ENCODE measurements at places on chromosomes 3 and 15. TPM values are rescaled to one million over a fixed set of nuclear protein-coding genes. Genes with fewer than 3 reads are reported as not detected.

The LRRC31 gene
- not detected for total RNA-seq

DNA sequence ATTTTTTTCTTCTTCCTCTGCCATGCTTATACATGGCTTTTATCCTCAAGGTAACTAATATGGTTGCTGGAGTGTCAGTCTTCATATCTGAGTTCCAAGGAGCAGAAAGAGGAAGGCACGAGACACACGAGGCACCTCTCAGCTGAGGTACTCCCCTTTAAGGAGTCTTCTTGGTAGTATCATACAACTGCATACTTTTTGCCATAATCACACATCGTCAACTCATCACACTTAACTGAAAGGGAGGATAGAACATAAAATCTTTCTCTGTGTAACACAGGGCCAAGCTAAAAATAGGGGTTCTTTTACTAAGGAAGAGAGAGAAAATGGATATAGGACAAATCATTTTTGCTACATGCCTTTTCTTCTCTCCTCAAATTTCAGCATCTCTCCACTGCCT, 104.2 kb downstream of the OXSM start:
- no peak for DNase-seq
- H3K27me3 ChIP-seq = no peaks in the 10 kb centered on the region
- H3K27ac ChIP-seq = no peak overlapping the region
- no peak overlapping the region for H3K4me3 ChIP-seq
- H3K4me1 ChIP-seq = no peaks in the 10 kb centered on the region
- H3K36me3 ChIP-seq = no peaks in the 10 kb centered on the region

GRCh38 chr3:30628901-30629590, 22.6 kb downstream of the TGFBR2 start:
- H3K27me3 ChIP-seq = no peaks in the 10 kb centered on the region
- peak; percentile 49 for DNase-seq

The CLDN18 gene
- not detected for total RNA-seq

- H3K4me1 ChIP-seq = peaks cover 48% of the 10 kb centered on the region
- H3K27ac ChIP-seq = peak overlapping the region; percentile 67
- DNase-seq = peak; percentile 64
- H3K27me3 ChIP-seq = no peaks in the 10 kb centered on the region
These were observed 28.9 kb upstream of the ICE2 start for GRCh38 chr15:60507596-60508424.

The CA12 gene
- not detected for total RNA-seq

DNA sequence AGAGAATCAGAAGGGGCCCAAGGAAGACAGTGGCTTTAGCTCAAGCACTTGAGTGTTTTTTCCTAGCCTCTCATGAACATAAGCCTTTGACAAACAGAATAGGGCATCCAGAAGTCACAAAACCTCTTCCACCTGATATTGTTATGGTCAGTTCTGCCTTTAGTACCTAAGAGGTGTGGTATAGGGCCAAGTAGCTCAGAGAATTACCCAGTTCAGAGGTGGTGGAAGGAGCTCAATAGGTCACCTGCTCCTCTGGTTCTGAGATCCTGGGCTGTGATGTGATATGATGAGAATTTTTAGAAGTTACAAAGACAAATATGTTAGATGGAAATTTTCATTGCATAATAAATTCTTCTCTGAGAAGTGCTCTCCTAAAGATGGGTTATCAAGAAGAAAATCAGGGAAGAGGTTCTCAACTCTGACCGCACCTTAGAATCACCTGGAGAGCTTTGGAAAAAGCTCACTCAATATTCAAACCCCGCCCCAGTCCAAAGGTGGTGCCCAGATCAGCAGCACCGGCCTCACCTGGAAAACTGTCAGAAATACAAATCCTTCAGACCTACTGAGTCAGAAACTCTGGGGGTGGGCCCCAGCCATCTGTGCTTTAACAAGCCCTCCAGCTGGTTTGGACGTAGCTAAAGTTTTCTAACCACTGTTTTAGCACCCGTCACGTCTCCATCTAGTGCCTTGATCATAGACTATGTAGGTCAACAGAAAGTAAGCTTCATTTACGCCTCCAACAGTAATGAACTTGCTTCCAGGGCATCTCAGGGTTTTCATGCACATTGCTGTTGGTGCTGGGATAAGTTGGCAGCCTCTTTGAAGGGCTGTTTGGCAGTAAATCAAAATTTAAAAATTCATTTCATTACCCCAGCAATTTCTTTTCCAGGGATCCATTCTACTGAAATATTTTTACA, 101.3 kb downstream of the MYH15 start:
- H3K27ac ChIP-seq = no peak overlapping the region
- no peak for DNase-seq
- no peak overlapping the region for H3K4me3 ChIP-seq
- H3K36me3 ChIP-seq = no peaks in the 10 kb centered on the region
- H3K27me3 ChIP-seq = peaks cover 7% of the 10 kb centered on the region

DNA sequence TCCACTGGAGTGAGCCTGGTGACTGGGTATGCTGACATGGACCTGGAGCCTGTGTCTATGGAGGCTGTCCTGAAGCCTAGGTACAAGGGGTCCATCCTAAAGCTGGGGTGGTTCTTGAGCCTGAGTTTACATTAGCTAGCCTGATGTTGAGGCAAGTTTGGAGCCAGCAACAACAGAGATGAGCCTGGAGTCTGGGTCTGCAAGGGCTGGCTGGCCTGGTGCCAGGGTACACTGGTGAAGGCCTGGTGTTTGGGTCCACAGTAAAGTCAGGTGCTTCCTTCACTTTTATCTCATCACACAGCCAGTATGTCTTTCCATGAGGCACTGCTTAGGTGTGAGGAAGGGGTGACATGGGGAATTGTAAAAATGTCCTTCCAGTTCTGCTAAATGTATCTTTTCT, 49.5 kb downstream of the TP63 start:
- H3K4me1 ChIP-seq = peaks cover 5% of the 10 kb centered on the region
- H3K4me3 ChIP-seq = no peak overlapping the region
- no peak overlapping the region for H3K27ac ChIP-seq
- no peak for DNase-seq
- no peaks in the 10 kb centered on the region for H3K27me3 ChIP-seq

The LOXL1 gene
- 3.5 TPM for total RNA-seq

GRCh38 chr3:125121246-125122010, 65.6 kb upstream of the HEG1 start:
- DNase-seq = peak; percentile 51
- no peak overlapping the region for H3K4me3 ChIP-seq
- H3K36me3 ChIP-seq = peaks cover 1% of the 10 kb centered on the region
- H3K4me1 ChIP-seq = peaks cover 41% of the 10 kb centered on the region
- peak overlapping the region; percentile 37 for H3K27ac ChIP-seq
- H3K27me3 ChIP-seq = peaks cover 4% of the 10 kb centered on the region

GRCh38 chr15:27662892-27663291, 436.2 kb downstream of the OCA2 start:
- no peak overlapping the region for H3K27ac ChIP-seq
- no peak for DNase-seq
- H3K27me3 ChIP-seq = no peaks in the 10 kb centered on the region
- peaks cover 9% of the 10 kb centered on the region for H3K4me1 ChIP-seq
- no peak overlapping the region for H3K4me3 ChIP-seq

- peak; percentile 9 for DNase-seq
- H3K27ac ChIP-seq = peak overlapping the region; percentile 88
- peak overlapping the region; percentile 83 for H3K4me3 ChIP-seq
- peaks cover 75% of the 10 kb centered on the region for H3K27me3 ChIP-seq
- no peaks in the 10 kb centered on the region for H3K36me3 ChIP-seq
These were observed 387 bp downstream of the GNB4 start for GRCh38 chr3:179450901-179451264.

GRCh38 chr3:29312960-29313452, 32.1 kb downstream of the RBMS3 start:
- H3K27me3 ChIP-seq = no peaks in the 10 kb centered on the region
- no peak overlapping the region for H3K27ac ChIP-seq
- no peak overlapping the region for H3K4me3 ChIP-seq
- H3K36me3 ChIP-seq = no peaks in the 10 kb centered on the region

DNA sequence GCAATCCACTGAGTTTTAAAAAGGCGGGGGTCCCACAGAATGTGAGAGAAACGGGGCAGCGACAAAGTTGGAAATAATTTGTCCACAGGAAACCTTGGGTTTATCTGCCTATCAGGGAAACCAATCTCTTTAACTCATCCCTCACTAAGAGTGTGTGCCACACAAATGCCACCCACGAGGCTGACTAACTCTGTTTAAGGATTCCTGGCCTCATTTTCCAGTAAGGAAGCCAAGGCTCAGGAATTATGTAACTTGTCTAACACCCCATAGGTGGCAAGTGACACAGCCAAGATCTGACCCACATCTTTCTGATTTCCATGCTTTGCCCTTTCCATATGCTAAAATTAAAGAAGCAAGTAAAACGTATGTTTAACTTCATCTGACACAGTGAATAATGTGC, 263.2 kb downstream of the CNTN3 start:
- no peaks in the 10 kb centered on the region for H3K27me3 ChIP-seq
- H3K4me1 ChIP-seq = no peaks in the 10 kb centered on the region
- no peaks in the 10 kb centered on the region for H3K36me3 ChIP-seq

The TNFAIP8L3 gene
- not detected for total RNA-seq

DNA sequence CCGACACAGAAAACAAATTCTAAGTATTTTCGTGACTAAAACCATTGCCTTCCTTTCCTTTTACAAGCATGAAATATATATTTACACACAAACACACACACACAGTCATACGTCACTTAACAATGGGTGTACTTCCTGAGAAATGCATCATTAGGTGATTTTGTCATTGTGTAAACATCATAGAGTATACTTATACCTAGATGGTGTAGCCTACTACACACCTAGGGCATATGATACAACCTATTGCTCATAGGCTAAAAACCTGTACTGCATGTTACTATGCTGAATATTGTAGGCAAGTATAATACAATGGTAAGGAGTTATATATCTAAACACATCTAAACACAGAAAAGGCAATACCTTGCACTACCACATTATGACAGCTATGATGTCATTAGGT, 28.6 kb downstream of the COL6A5 start:
- no peak for DNase-seq
- no peaks in the 10 kb centered on the region for H3K36me3 ChIP-seq
- no peak overlapping the region for H3K27ac ChIP-seq
- peaks cover 8% of the 10 kb centered on the region for H3K27me3 ChIP-seq
- H3K4me3 ChIP-seq = no peak overlapping the region

DNA sequence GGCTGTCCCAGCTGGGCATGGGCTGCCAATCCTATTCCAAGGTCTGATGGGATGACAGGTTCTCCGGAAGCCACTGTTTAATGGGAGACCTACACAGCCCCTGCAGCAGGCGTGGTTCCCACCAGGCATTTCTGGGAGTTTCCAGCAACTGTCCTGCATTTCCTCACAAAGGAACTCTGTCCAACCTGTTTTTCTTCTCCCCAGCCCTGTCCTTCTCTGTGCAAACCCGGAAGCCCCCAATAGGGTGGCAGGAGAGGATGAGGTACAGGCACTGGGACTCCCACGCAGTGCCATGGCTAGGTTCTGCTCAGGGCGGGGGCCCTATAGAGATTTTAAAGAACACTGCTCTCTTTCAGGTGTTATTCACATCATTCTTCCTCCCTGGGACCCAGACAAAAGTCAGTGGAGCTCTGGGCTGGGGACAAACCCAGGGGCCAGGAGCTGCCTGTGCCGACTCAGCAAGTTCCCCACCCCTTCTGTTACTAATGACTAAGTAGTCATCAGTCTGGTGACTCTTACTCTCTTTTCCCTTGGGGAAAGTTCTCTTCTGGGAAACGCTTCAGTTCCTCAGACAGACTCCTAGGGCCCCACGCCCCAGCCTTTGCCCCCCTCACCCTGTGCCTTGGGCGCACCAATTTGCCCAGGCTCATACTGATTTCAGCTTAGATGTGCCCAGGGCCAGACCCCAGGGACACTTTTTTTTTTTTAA, 97.7 kb downstream of the CD47 start:
- H3K27ac ChIP-seq = no peak overlapping the region
- H3K4me1 ChIP-seq = peaks cover 9% of the 10 kb centered on the region
- no peaks in the 10 kb centered on the region for H3K27me3 ChIP-seq
- no peak for DNase-seq

DNA sequence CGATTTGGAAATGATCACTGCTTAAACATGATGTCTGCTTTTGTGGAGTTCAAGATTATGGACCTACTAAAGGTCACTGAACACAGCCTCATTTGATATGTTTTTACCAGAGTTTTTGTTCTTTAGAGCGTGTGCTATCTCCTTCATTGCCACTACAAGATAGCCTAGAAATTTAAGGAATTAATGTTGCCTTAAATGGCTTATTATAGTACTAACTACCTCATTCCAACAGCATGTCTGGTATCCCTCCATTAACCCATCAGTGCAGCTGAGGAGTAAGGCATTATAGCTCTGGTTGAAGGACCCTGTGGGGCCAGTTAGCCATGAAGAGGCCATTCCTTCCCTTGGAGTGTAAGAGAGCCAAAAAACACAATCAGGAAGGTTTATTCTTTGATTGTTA, 2.3 kb upstream of the FAM43A start:
- H3K36me3 ChIP-seq = no peaks in the 10 kb centered on the region
- peaks cover 43% of the 10 kb centered on the region for H3K4me1 ChIP-seq
- peaks cover 45% of the 10 kb centered on the region for H3K27me3 ChIP-seq
- H3K27ac ChIP-seq = no peak overlapping the region
- DNase-seq = no peak

DNA sequence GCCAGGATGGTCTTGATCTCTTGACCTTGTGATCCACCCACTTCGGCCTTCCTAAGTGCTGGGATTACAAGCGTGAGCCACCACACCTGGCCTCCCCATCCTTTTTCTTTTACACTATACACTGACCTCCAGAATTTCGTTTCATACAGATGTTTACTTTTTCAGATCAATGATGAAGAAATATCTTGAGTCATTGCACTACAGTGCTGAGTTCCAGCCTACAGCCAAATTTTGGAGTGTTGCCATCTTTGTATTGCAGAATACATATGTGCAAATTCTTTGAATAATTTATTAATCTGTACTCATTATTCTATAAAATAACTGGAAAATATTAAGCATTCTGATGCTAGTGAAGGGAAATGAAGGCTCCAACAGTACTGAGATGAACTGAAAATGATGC, 12.5 kb downstream of the ZPLD1 start:
- peaks cover 9% of the 10 kb centered on the region for H3K27me3 ChIP-seq
- H3K36me3 ChIP-seq = no peaks in the 10 kb centered on the region
- no peaks in the 10 kb centered on the region for H3K4me1 ChIP-seq
- no peak for DNase-seq
- H3K27ac ChIP-seq = no peak overlapping the region
- H3K4me3 ChIP-seq = no peak overlapping the region

DNA sequence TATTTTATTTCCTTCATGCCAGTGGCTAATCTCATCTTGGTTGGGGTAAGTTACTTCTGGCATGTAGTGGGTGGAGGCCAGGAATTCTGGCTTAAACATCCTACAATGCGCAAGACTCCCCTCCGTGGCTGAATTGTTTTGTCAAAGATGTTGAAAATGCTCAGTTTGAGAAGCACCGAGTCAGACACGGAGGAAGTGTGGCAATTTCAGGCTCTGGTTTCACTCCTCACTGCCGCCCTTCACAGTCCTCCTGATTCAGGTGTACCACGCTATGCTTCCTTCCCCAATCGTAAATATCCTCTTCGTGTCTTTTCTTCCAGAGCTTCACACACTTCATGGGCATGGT, 150.7 kb downstream of the OPA1 start:
- H3K36me3 ChIP-seq = no peaks in the 10 kb centered on the region
- no peak overlapping the region for H3K4me3 ChIP-seq
- peaks cover 10% of the 10 kb centered on the region for H3K27me3 ChIP-seq
- H3K27ac ChIP-seq = no peak overlapping the region

All from activated CD4-positive, alpha-beta T cell treated with anti-CD3 and anti-CD28 coated beads, Interleukin-2, amount 10 ng/mL, durations not matched to agents 7 days and 5 days (primary cell).